ENCODE measurements at places on chromosomes 3 and 15.

DNA sequence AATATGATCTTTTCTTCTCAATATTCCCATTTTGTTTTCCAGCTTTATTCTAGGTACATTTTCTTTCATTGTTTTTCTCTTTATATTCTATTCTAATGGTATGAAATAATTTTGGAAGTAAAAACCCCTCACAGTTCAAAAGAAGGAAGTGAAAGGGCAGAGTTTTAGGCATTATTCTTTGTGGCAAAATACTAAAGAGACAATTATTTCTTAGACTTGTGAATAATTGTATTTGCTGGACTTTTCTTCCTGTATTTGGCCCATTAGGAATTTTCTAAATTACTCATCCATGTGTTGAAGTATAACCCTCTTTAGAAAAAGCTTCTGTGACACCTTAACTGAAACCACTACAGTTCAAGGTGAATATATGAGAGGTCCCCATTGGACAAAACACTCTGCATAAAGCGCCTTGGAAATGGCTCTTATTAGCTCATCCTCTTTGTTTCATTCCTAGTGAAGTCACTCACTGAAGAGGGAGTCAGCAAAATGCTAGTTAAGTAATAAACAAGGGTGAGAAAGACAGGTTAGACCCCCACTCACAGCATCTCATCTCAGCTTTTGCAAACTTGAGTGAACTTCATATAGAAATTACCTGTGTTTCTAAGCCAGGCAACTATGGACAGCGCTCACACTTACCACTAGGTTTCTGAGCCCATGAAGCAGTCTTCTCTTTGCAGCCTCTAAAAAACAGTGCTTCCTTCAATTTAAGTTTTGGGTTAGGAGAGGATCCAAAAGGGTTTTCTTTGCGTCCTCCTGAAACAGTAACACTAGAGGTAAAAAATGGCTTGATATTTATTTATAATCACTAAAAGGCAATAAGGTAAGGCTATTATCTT is 327.5 kb downstream of the ARPP21 start:
- no peak for DNase-seq

DNA sequence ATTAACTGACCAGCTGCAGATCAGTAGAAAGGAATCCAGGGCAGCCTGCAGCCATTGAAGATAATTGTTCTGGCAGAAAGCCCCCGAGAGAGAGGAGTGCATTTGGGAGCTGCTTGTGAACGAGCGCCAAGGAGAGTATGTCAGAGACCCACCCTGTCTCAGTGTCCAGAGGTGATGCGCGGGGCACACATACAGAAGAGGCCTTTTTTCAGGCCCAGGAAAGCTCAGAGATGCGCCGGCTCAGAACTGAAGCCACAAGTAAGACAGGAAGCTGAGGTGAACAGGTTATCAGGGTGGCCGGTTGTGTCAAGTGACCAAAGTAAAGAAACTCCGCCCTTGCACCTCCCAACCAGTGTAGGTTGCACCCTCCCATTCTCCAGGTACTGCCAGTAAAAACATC is 59.8 kb upstream of the HEG1 start:
- no peak for DNase-seq

DNA sequence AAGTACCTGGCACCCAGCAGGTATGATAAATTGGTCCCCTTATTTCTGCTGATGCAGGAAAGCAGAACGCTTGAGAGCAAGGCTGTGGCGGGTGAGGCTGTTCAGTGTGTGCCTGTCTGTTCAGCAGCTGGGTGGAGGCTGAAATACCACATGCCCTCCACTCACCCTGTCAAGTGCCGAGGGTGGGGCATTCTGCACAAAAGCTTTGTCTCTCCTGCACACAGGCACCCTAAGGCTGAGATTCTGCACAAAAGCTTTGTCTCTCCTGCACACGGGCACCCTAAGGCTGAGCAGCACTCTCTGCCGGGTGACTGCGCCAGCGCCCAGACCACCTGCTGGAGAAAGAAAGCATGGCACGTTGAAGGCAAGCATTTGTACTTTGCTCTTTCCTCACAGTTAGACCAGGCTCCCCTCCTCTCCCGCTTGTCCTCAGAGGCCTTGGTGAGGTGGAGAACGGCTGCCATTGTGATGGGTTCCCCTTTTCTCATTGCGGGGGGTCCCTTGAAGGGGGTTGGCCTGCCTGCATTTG is 97.5 kb downstream of the BDH1 start:
- DNase-seq: no peak

- no peak for DNase-seq
These were observed 2.2 kb downstream of the GLT8D1 start for GRCh38 chr3:52703341-52703740.

DNA sequence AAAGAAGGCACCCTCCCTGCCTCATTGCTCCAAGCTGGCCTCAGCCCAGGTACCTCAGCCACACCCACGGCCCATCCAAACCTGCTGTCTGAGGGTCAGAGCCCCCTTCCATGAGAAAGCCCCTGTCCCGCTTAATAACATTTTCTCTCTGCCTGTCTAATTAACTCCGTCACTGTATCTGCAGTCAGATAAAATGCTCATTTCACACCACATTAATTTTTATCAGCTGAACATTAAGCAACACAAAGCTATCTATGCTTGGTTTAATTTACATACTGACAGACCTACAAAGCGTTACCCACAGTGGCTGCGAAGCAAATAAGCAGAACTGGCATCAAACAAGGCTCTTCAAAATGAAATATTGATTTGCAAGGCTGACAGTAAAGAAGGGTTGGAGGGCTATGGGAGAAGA is 309.8 kb upstream of the ICE2 start:
- no peak for DNase-seq

DNA sequence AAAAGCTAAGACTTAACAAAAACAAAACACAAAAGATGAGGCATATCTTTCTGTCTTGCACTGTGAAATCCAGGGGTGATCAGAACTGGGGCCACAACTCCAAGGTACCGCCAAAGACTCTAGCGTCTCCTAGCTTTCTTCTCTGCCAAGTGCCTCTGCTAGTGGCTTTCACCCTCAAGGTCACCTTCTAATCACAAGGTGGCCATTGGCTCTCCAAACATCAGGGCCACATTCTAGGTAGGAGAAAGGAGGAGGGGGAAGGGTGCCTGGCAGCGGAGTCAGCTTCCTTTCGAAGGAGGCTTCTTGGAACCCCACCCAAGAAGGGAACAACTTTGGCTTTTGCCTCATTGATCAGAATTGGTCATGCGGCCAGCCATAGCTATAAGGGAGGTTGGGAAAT is 168.8 kb upstream of the SMAD3 start:
- DNase-seq: no peak

GRCh38 chr3:54870423-54870822 is 57.4 kb downstream of the LRTM1 start:
- DNase-seq: no peak

GRCh38 chr3:157290766-157291165 is 130.8 kb upstream of the CCNL1 start:
- no peak for DNase-seq

All from ureter (tissue), 1 donor.